ENCODE measurements at places on chromosomes 1 and 21.

DNA sequence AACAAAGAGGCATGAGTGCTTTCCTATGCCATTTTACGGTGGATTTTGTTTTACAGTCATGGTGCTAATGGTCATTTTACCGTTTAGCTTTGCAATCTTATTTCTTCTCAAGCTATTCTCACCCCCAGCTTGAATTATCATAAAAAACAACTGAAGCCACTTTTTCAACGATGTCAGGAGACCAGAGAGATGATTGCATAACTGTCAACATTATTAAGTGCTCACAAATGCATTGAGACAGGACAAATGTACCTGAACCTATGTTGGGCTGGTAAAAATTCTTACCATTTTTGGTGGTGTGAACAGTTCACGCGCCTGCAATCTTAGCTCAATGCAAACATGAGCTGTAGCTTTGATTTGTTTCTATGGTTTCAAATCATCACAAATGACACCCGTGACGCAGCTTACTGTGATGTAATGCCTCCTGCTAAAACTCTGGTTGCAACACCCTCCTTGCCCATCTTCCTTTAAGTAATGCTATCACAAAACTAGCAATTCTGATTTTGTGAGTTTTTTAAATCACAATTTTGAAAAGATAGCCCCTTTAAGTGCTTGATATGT, 104.4 kb downstream of the UCHL5 start:
- DNase-seq: no peak

DNA sequence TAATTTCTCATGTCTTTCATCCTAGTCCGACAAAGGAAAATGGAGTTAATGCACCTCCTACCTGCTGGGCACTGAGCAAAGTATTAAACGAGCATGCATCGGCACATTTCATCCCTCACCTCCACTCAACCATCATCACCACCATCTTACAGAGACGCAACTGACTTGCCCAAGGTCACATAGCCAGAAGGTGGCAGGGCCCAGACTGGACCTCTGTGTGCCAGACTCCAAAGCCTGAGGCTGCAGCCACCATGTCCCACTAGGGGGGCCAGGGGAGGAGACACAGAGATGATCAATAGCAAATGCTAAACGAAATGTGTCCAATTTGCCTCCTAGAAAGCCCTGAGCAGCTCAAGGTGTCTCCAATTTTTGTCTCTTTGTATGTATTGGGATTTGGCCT, 163.7 kb upstream of the EDN2 start:
- DNase-seq: no peak

- DNase-seq: no peak
Observed at GRCh38 chr1:55592122-55592521, 377.0 kb upstream of the USP24 start.

GRCh38 chr1:85303440-85304162, 27.2 kb upstream of the BCL10 start:
- no peak for DNase-seq

DNA sequence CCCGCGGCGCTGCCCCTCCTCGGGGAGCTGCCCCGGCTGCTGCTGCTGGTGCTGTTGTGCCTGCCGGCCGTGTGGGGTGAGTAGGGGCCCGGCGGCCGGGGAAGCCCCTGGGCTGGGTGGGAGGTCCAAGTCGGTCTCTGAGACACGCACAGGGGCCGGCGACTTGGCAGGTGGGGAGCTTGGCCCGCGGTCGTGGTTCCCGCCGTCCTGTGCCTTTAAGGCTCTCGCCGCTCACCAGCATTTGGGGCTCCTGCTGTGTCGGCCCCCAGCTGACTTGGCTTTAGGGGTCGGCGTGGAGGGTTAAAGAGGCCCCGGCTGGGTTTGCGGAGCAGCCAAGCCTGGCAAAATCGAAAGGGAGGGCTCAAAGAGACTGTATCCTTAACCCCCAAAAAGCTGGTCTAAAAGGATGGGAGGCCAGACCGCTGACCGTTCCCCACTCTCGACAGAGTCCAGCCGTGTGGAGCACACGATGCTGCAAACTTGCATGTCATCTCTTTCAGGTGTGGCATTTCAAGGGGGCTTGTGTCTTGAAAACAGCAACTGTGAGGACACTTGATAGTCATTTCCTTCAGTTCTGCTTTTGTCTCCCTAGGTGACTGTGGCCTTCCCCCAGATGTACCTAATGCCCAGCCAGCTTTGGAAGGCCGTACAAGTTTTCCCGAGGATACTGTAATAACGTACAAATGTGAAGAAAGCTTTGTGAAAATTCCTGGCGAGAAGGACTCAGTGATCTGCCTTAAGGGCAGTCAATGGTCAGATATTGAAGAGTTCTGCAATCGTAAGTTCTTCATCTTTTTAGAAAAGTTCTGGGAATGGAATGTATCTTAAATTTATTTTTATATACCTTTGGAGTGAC, 540 bp downstream of the CD55 start:
- no peak for DNase-seq

Measured in progenitor cell of endocrine pancreas (in vitro differentiated cells).